Brain microvascular endothelial cell (primary cell): ENCODE measurements at places on chromosomes 6 and 20.

DNA sequence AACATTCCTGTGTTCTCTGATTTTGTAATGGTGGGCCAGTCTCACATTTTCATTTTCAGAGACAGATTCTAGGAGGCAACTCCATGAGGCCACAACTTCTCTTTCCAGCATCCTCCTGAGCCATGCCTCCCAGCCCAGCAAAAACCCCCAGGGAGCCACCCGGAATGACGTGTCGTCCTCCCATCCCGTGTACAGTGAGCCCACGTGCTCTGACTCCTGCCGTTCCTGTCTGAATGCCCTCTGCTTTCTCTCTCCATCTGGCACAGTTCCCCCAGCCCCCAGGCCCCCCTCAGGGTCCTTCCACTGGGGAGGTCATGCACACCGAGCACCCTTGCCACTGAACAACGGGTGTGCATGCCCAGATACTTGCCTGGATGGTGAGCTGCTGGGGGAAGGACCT lies 38.0 kb downstream of the C20orf203 start:
- peak; percentile 21 for DNase-seq

GRCh38 chr20:23410916-23411695 lies 10.2 kb downstream of the NAPB start:
- no peak for DNase-seq

GRCh38 chr6:56385981-56386593 lies 138.7 kb upstream of the COL21A1 start:
- no peak for DNase-seq

- DNase-seq = no peak
Measured at GRCh38 chr20:32611286-32611685, 26.2 kb upstream of the NOL4L start.

DNA sequence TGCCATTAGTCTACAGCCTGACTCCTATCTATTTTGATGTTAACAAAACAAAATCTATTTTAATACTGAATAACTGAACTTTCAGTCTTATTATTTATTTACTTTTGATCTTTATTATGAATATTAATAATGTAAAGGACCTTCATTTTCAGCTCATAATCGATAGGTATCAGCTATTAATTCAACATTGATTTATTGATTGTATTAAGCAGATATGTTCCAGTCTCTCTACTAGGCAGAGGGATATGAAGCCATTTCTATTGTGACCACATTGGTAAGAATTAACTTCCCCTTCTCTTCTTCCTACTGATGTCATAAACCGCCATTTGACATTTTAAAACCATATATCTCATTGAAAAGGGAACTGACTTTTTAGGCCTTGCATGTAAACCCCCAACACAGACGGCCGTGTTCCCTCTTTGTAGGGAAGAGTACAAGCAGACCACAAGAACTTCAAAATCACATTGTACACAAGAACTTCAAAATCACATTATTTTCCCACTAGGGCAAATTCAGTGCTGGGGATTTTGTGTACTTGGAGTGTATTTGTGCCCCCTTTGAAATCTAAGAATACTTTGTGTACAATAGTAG lies 69.5 kb upstream of the FABP7 start:
- no peak for DNase-seq

- DNase-seq = no peak
Measured at GRCh38 chr20:61934716-61935530, 130.8 kb downstream of the TAF4 start.
